Stimulated activated CD8-positive, alpha-beta memory T cell treated with anti-CD3 and anti-CD28 coated beads, Interleukin-15, amount 100 ng/mL, for 24 hours (primary cell): ENCODE measurements at places on chromosomes 12 and 14.

- no peak for DNase-seq
Observed at GRCh38 chr12:31832740-31833729, 104.2 kb upstream of the AMN1 start.

DNA sequence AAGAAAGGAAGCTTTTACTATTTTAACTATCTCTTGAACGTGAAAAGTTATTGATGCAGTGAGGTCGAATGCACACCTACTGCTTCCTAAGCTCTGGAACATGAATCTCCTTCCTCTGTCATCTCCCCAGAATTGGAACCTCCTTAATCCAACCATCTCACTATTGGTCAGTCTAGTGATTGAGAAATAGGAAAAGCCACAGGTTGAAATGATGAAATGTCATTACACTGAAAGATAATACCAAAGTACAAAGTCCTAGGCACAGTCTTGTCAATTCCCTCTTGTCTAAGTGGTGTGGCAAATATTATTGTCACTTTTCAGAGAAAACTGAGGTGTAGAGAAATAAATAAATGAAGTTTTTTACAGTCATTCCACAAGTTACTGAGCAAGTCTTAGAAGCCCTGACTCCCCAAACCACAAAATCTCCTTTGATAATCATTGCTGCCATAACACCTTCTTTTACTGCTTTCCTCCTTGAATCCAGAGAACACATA lies 19.5 kb upstream of the HIGD1C start:
- DNase-seq = no peak

DNA sequence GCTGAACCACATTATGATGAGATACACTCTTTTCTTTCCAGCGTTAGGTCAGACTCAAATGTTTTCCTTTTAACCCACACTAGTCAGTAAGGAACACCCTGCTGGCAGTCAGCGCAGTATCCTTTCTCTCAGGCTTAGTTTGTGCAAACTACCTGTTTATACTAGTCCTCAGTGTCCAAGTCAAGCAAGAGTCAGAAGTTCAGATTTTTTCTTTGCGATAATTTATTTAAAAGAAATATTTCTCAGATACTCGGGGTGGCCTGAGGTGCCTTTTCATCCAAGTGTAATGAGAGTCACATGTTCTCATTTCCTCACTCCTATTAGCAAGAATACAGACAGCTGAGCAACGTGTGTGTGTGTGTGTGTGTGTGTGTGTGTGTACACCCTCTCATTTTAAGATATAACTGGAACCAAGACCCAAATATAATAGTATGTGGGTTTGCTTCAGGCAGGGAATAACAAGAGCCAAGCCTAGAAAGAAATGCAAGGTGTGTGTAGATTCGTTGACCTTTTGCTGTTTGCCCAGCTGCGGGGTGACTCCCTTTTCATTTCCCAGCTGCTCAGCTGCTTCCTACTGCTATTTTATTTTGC lies 182.7 kb downstream of the KICS2 start:
- no peak for DNase-seq

DNA sequence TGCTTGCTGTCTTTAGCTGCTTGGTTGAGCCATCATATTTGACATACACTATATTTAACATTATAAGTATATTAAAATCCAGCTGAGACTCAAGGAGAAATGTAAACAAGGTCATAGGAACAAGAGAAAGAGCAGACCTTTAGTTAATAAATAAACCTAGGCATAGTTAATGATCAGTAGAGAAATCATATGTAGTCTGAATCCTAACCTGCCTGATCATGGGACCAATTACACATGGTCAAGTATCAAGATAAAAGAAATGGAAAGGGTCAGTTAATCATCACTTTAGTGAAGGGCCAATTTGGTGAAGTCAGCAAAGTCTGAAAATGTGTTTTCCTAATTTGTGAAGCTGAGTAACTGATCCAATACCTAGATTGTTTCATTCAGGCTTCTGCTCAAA lies 7.5 kb downstream of the RNF212B start:
- DNase-seq = no peak

- DNase-seq = no peak
Observed at GRCh38 chr14:74501135-74501614, 7.6 kb downstream of the ISCA2 start.

DNA sequence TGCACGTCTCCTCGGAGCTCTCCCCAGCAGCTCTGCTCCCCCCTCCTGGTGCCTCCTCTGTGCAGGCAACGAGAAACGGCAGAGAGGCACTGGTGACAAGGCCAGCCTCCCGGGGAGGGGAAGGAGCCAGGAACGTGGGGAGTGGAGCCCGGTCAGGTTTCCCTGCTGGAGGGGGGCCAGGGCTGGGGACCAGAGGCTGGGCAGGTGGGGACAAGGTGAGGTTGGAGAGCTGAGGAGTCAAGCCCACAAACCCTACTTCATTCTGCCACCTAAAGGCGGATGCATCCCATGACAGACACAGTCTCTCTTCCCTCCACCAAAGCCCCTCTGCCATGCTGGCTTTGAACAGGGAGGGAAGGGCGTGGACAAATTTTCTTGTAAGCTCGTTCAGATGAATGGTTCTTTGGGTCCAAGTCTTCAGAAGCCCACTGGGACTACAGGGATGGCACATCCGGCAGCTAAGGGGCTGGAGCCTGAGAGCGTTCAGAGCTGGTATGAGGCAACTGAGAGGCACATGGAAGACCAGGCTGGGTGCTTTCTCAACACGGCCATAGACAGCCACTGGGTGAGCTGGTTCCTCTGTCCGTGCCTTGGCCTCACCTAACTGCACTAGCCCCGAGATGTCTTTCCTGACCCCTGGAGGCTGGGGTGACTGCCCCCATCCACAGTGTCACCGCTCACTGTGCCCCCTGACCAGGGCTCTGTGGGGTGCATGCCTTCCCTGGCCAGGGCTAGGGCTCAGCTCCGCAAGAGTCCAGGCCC lies 105.9 kb downstream of the RBM19 start:
- no peak for DNase-seq

GRCh38 chr12:95593266-95593871 lies 42.1 kb upstream of the USP44 start:
- DNase-seq = no peak

GRCh38 chr14:75884198-75884611 lies 97.6 kb downstream of the TGFB3 start:
- no peak for DNase-seq

DNA sequence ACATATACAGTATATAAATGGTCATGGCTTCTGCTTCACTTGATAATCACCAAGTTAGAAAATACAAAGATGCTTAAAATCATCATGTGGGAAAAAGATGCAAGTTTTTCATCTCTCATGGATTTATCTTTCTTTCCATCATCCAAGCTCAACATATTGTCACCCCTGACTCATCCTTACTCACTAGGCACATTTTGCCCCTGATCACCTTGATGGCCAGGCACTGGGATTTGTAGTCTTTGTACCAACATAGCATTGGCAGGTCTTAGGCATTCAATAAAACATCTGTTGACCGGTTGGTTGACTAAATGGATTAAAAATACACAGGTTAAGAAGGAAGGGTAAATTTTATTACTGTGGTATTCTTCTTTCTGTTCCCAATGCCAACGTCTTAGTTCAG lies 28.1 kb downstream of the KLHDC2 start:
- DNase-seq = no peak

GRCh38 chr14:35405304-35405996 lies 901 bp upstream of the NFKBIA start:
- DNase-seq = no peak

DNA sequence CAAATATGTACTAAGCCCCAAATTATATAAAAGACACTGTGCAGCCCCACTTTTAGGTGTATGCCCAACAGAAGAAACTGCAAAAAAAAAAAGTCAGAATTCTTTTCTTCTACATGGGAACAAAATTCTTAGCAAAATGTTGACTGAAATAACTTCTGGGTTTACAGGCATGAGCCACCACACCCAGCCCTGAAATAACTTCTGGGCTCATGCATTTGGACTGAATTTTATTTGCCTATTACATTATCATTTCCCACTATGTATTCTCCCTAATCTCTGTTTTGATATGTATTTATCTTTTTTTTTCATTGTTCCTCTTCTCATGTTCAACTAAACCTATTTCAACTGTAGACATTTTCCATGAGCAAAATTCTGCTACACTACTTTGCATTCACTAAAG lies 169.2 kb downstream of the GRIN2B start:
- no peak for DNase-seq
